PC-9 (cell line): ENCODE measurements at places on chromosomes 1 and 21. TPM values are rescaled to one million over a fixed set of nuclear protein-coding genes. Genes with fewer than 3 reads are reported as not detected.

IGSF21 gene
- total RNA-seq = not detected in 2 replicates

PEF1 gene
- 40.3 and 44.5 TPM in 2 replicates for total RNA-seq

FCRL4 gene
- not detected in 2 replicates for total RNA-seq

OPTC gene
- total RNA-seq = not detected in 2 replicates

CASQ2 gene
- not detected in 2 replicates for total RNA-seq

KLHDC9 gene
- 5.6 and 7.4 TPM in 2 replicates for total RNA-seq

OR2L2 gene
- 0.10 and 0.13 TPM in 2 replicates for total RNA-seq

ANXA9 gene
- total RNA-seq = 10.6 and 12.9 TPM in 2 replicates

GRCh38 chr1:69126796-69127195 is 440.9 kb upstream of the LRRC7 start:
- DNase-seq = no peak

GRCh38 chr1:93988634-93989350 is 79.6 kb upstream of the GCLM start:
- DNase-seq = peak; percentile 100

- DNase-seq = no peak
These were observed 20.7 kb upstream of the RGS1 start for GRCh38 chr1:192554904-192555303.

DNA sequence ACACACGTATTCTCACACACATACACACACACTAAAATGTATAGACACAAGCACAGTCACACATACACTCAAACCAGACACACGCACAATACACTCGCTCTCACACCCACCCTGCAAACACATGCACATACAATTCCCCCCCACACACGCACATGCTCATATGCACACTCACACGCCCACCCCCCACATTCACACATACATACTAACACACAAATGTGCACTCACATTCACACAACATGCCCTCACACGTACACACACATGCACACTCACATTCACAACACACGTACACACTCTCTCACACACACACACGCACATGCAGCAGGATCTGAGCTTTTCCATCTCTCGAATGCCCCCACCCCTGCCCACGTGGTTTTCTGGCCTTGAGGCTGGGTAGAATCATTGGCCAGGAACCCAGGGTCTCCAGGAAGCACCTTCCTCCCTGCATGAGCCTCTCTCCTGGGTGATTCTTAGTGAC is 589.7 kb downstream of the PTPRU start:
- no peak for DNase-seq

GRCh38 chr1:161484613-161485012 is 20.6 kb upstream of the FCGR2A start:
- DNase-seq = no peak

DNA sequence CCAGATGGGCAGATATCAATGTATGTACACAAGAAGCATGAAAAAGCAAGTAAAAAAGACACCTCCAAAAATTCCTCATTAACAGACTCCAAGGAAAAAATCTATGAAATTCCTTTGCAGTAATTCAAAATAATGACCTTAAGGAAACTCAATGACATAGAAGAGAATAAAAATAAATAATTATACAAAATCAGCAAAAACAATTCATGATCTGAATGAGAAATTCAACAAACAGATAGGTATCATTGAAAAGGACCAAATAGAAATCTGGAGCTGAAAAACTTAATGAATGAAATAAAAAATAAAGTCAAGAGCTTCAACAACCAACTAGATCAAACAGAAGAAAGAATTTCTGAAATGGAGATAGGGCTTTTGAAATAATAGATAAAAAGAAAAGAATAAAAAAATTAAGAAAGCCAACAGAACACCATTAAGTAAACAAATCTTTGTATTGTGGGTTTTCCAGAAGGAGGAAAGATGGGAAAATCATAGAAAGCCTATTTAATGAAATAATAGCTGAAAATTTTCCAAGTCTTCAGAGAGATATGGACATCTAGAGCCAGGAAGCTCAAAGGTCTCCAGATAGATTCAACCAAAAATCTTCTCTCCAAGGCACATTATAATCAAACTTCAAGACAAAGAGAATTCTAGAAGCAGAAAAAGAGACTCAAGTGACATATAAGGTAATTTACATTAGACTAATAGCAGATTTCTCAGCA is 52.0 kb upstream of the KCNK1 start:
- DNase-seq = no peak

GRCh38 chr21:28731700-28732321 is 260.9 kb downstream of the LTN1 start:
- no peak for DNase-seq

- no peak for DNase-seq
These were observed 14.5 kb upstream of the TNFRSF1B start for GRCh38 chr1:12152113-12152891.

DNA sequence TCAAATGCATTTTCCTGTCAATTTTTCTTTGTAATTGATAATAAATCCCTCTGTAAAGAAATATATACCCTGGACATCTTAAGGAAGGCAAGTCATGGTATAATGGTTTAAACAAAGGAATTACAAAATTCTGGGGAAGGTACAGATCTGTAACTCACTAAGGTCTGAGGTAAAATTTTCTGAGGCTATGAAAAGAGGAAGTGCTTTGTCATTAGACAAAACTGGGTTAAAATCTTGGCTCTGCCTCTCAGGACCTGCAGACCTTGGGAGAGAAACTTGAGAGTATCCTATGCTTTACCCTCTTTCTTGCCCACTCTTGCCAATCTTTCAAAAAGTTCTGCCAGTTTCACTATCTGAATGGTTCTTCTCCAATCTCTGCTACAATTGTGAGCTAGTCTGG is 26.8 kb upstream of the BEND5 start:
- DNase-seq = no peak

DNA sequence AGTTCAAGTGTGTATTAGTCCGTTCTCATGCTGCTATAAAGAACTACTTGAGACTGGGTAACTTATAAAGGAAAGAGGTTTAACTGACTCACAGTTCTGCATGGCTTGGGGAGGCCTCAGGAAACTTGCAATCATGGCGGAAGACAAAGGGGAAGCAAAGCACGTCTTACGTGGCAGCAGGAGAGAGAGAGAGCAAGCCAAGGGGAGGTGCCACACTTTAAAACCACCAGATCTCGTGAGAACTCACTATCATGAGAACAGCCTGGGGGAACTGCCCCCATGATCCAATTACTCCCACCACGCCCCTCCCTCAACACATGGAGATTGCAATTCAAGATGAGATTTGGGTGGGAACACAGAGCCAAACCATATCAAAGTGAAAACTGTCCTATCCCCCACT is 4.1 kb upstream of the MIS18A start:
- no peak for DNase-seq
